ENCODE measurements at places on chromosomes 5 and 9. TPM values are rescaled to one million over a fixed set of nuclear protein-coding genes. Genes with fewer than 3 reads are reported as not detected.

Gene IL33
- total RNA-seq, result not detected

Gene SMIM33
- not detected for total RNA-seq

Gene SWI5
- total RNA-seq, result 21.5 TPM

Gene CCDC187
- 0.09 TPM for total RNA-seq

Gene PHYHD1
- 19.0 TPM for total RNA-seq

- peaks cover 3% of the 10 kb centered on the region for H3K4me1 ChIP-seq
- DNase-seq, result no peak
- no peaks in the 10 kb centered on the region for H3K27me3 ChIP-seq
- no peaks in the 10 kb centered on the region for H3K36me3 ChIP-seq
- no peak overlapping the region for H3K4me3 ChIP-seq
- no peak overlapping the region for H3K27ac ChIP-seq
Observed at GRCh38 chr5:116848954-116849581, 274.4 kb upstream of the SEMA6A start.

DNA sequence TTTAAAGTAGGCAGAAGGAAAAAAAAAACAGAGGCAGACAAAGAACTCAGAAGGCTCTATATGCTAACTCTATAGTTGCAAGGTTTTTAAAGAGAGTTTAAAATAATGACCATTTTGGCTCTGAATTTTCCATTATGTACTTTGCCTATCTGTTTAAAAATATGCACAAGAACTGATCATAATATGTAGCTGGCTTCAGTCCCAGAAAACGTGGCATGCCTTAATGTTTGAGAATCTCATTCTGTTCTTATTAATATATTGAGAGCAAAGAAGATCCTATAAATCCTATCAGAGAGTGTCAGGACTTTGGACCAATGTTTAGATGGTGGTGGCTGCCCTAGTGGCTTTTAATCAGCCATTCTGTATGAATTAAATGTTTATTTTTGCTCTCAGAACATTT lies 121.5 kb downstream of the JMY start:
- no peak overlapping the region for H3K4me3 ChIP-seq
- no peak overlapping the region for H3K27ac ChIP-seq
- no peaks in the 10 kb centered on the region for H3K36me3 ChIP-seq
- DNase-seq, result no peak

DNA sequence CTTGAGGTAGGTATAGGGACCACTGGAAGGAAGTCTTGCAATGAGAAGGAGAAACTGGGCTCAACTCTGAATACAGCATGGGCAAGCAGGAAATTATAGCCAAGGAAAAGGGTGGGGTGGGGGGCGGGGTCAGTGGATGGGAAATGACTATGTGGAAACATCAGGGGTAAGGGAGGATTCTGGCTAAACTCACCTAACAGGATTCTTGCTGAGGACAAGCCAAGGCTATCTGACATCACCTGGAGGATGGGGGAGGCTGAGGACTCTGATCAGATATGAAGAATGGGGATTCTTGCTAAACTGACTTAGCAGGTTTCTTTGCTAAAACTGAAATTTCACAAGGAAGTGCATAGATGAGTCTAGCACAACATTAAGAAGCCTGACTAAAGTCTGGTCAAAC lies 40.8 kb downstream of the CTSL start:
- DNase-seq, result no peak
- no peak overlapping the region for H3K4me3 ChIP-seq
- H3K36me3 ChIP-seq, result no peaks in the 10 kb centered on the region
- peaks cover 28% of the 10 kb centered on the region for H3K4me1 ChIP-seq

GRCh38 chr9:110738982-110739381 lies 70.4 kb downstream of the MUSK start:
- H3K36me3 ChIP-seq, result no peaks in the 10 kb centered on the region
- peaks cover 12% of the 10 kb centered on the region for H3K4me1 ChIP-seq
- no peaks in the 10 kb centered on the region for H3K27me3 ChIP-seq
- no peak overlapping the region for H3K27ac ChIP-seq

DNA sequence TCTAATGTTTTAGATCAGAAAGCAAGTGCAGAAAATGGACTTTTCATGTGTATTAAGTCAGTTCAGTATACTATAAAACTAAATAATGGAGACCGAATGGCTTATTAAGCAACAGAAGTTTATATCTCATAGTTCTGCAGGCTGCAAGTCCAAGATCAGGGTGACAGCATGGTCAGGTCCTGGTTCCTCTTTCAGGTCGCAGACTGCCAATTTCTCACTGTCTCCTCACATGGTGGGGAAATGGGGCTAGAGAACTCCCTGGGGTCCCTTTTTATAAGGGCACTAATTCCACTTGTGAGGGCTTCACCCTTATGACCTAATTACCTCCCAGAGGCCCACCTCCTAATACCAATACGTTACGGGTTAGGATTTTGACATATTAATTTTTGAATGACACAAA lies 48.7 kb downstream of the RICTOR start:
- H3K27me3 ChIP-seq, result no peaks in the 10 kb centered on the region
- no peak for DNase-seq
- H3K4me3 ChIP-seq, result no peak overlapping the region
- peaks cover 32% of the 10 kb centered on the region for H3K4me1 ChIP-seq
- no peak overlapping the region for H3K27ac ChIP-seq
- peaks cover 10% of the 10 kb centered on the region for H3K36me3 ChIP-seq

- H3K27ac ChIP-seq, result no peak overlapping the region
- no peaks in the 10 kb centered on the region for H3K36me3 ChIP-seq
- H3K27me3 ChIP-seq, result peaks cover 8% of the 10 kb centered on the region
- no peak for DNase-seq
Observed at GRCh38 chr9:126523611-126524111, 90.1 kb upstream of the LMX1B start.

DNA sequence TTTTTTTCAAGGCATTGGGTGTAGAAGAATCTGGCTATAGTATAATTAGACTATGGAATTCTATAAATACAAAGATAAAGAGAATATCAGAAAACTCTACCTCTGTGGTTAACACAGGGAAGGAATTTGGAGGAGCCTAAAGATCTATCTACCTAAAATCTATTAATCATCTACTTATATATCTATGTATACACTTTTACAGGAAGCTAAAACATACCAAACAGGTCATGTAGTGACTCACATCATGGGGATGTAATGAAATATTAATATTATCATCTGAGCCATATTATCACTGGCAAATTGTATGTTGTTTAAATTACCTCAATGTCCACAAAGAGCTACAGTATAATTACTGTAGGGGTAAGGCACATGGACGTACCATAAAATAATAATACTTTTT lies 1748.2 kb downstream of the EFNA5 start:
- H3K4me1 ChIP-seq, result no peaks in the 10 kb centered on the region
- no peak overlapping the region for H3K27ac ChIP-seq
- H3K4me3 ChIP-seq, result no peak overlapping the region
- H3K27me3 ChIP-seq, result no peaks in the 10 kb centered on the region
- no peaks in the 10 kb centered on the region for H3K36me3 ChIP-seq

- no peaks in the 10 kb centered on the region for H3K27me3 ChIP-seq
- no peaks in the 10 kb centered on the region for H3K36me3 ChIP-seq
- H3K4me3 ChIP-seq, result no peak overlapping the region
- DNase-seq, result no peak
Observed at GRCh38 chr9:135212961-135213360, 125.5 kb downstream of the OLFM1 start.

DNA sequence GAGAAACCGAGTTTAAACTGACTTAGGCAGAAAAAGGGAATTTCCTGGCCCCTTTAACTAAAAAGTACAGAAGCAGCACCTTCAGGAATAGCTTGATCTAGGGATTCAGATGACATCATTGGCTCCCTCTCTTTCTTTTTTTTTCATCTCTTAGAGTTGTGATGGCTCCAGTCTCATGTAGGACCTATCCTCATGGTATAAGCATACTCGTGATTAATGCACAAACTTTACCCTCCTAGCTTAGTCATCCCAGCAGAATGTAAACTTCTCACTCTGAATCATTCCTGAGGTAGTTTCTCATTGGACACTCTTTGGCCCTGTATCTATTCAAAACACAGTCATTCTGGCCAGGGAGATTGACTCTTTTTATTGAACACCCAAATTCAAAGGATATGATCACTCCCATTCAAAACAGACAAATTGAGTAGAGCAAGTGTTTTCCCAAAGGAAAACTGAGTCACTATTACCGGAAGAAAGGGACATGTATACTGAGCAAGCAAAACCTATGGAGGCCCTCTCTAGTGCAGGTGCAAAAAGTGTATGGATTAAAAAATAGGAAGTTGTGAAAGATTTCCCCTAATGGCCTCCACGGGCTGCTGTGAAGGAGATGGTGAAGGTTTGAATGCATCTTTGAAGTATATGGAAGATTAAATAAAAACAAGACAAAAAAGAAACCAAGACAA lies 27.6 kb upstream of the SMIM23 start:
- DNase-seq, result no peak
- no peaks in the 10 kb centered on the region for H3K36me3 ChIP-seq
- no peaks in the 10 kb centered on the region for H3K4me1 ChIP-seq
- no peaks in the 10 kb centered on the region for H3K27me3 ChIP-seq
- H3K27ac ChIP-seq, result no peak overlapping the region

- no peaks in the 10 kb centered on the region for H3K27me3 ChIP-seq
- H3K36me3 ChIP-seq, result no peaks in the 10 kb centered on the region
- H3K4me3 ChIP-seq, result no peak overlapping the region
- no peak overlapping the region for H3K27ac ChIP-seq
- no peak for DNase-seq
- no peaks in the 10 kb centered on the region for H3K4me1 ChIP-seq
Observed at GRCh38 chr5:122906768-122907167, 61.4 kb downstream of the SNX24 start.

- H3K27me3 ChIP-seq, result no peaks in the 10 kb centered on the region
- H3K27ac ChIP-seq, result no peak overlapping the region
- no peak overlapping the region for H3K4me3 ChIP-seq
- DNase-seq, result no peak
- no peaks in the 10 kb centered on the region for H3K36me3 ChIP-seq
Observed at GRCh38 chr9:25813478-25813877, 135.2 kb upstream of the TUSC1 start.
